ENCODE measurements at places on chromosomes 1 and 21.

DNA sequence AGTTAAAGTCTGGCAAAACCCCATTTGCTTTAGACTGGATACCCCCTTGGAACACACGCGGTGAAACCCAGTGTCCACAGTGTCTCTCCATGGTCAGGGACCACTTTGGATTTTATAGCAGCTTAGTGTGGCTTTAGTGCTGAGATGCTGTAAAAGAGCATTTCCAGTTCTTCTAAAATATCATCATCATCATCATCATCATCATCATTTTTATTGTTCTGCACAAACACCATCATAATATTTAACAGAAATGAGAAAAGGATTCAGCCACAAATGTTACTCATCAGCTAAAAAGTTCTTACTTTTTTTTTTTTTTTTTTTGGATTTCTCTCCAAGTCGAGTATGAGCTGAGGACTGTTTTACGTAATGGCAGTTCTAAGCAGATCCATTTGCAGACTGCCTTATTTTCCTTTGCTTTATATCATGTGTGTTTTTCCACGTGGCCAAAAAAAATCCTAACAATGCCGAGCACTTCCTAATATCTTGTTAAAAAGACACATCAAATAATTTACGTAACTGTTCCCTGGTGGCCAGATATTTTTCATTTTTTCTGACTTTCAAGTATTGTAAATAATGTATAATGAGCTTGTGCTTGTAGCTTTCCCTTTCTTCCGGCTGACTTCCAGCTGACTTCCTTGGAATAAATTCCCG is 62.8 kb downstream of the EVA1C start:
- DNase-seq: no peak

- DNase-seq: no peak
Measured at GRCh38 chr21:38356883-38357625, 100.3 kb downstream of the KCNJ15 start.

DNA sequence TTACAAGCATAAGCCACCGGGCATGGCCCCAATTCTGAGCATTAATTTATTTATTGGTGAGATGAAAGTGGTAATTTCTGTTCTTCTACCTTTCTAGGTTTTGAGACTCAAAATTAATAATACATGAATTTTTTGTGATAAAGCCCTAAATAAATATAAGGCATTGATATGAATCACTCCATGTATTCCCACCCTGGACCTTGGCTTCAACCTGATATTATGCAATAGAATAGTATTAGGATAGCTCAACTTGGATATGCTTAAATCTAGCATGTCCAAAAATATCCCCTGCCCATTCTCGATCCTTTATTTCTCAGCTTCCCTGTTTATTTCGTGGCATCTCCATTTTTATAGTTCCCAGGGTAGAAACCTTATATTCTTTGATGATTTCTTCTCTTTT is 2.5 kb downstream of the AGL start:
- no peak for DNase-seq

DNA sequence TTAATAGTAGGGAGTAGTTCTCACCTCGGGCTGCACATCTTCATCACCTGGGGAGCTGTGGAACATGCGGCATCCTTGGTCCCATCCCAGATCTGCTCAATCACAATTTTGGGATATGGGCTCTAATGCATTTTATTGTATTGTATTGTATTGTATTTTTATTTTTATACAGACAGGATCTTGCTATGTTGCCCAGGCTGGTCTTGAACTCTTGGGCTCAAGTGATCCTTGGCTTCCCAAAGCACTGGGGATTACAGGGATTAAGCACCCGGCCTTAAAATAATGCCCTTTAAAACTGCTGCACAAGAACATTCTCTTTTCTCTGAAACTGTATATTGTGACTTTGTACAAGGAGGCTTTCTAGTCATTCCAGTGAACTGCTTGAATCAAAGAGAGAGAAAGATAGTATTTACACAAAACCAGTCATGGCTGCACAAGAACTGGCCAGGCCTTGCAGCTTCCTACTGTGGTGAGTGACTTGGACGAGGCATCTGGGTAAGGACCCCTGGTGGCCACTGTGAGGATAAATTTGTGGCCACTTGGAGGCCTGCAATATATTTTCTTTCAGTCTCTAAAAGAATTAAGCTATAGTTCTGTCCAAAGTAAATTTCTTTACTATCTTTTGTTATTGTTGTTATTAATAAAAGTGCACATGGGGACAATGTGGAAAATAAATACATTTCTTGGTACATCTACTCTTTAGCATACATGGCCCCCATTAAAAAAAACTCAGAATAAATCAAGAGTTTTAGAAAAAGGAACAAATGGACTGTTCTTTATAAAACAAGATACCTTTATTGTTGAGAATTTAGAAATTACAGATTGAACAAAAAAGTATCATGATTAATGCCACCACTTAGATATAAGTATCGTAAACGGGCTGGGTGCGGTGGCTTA is 48.0 kb downstream of the TBCE start:
- no peak for DNase-seq

GRCh38 chr1:30371179-30371788 is 352.1 kb downstream of the MATN1 start:
- DNase-seq: peak; percentile 68

DNA sequence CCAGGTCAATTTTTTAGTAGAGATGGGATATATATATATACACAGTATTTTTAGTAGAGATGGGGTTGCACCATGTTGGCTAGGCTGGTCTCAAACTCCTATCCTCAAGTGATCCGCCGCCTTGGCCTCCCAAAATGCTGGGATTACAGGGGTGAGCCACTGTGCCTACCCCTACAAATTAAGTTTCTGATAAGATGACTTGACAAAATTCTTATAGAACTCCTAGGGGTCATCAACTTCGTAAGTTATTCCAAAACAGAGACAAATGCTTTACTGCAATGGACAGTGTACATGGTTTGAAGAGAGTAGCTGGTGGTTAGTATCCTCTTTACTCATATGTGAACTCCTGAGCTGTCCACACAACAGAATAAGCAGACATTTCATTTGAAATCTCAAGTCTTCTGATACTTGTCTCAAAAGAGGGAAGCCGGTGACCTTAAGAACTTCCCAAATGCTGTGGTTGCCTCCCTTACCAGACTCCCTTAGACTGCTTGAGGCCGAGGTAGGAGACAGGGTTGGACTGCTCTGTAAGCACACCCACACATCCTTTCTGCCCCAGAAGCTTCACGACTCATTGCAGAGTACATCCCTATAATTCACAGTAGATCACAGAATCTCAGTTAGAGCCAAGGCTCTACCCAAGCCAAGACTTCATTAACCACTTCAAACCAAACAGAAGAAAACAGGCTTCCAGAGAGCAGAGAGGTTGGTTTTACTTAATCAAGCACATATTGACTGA is 244.1 kb upstream of the IRF2BP2 start:
- no peak for DNase-seq

GRCh38 chr1:4653796-4654725 is at the start of gene AJAP1:
Gene AJAP1 (plus strand): TSS chr1:4654609. CDS start chr1:4655426, 817 bp downstream.
- DNase-seq: no peak

GRCh38 chr1:7048395-7048794 is 263.1 kb downstream of the CAMTA1 start:
- no peak for DNase-seq

GRCh38 chr1:202579806-202580205 is 130.4 kb downstream of the SYT2 start:
- DNase-seq: no peak

DNA sequence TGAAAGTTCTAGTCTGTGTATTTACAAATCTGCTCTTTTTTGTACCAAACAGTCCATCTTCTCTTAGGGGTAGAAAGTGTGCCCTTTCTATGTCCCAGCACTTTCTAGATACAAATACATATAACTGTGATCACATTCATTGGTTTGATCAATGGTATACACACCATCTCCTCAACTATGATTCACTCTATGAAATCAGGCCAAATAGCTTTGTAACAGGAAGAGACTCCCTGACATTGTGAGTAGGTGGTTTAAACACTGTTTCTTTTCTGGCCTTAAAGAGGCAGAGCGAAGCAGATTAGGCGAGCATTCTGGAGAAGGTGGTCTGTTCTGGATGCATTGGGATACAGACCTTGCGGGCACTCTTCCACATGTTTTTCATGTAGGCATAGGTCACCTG is 39.3 kb upstream of the EXOSC10 start:
- DNase-seq: no peak

DNA sequence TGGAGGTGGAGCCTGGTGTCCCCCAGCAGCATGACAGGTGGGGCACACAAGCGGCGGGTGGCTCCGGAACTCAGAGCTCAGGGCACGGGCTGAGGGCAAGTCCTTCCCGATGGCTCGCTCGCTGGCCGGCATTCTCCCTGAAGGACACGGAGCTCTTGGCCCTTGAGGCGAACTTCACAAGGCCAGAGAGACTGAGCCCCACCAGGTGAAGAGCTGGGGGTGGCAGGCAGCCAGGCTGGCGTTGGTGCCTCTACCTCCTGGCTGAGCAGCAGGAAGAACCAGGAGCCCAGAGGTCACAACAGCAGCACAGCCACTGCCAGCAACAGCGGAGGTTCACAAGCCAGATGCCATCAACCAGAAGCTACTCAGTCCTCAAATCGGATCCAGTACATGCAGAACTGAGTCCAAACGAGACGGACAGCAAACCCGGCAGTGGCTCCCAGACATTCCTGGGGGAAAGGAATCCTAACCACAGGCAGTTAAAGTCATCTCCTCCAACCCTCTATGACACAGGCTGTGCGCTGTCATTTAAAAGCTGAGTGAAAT is 54.1 kb downstream of the NPHP4 start:
- DNase-seq: no peak

DNA sequence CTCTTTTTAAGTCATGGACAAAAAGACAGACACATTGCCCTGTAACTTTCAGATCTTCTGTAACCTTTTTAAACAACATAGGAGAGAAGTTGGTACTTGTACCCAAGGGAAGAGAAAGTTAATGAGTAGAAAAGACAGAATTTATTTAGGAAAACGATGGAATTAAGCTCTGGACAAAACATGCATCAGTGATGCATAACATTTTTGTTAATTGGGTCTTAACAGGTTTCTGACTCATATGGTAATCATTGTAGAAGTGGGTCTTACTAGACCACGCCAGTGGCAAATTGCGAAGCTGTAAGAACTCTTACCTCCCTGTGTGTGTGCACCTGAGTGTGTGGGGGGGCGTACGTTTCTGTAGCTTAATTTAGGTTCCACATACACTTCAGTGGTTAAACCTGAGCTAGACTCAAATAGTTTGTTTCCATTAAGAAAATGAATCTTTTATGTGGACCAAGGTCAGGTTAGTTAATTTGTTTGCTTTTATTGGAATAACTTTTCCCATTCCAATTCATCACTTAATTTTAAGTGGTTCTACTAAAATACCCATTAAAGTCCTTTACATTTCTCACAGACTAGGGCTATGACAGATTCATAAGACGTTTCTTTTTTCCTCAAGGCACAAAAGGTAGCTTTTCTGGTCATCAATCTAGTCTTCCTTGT is 48.1 kb downstream of the NFIA start:
- DNase-seq: no peak

- DNase-seq: no peak
Measured at GRCh38 chr1:93593854-93594602, 87.6 kb downstream of the BCAR3 start.

- no peak for DNase-seq
Measured at GRCh38 chr1:201032408-201032807, 8.9 kb upstream of the KIF21B start.

- no peak for DNase-seq
Measured at GRCh38 chr21:44930543-44930981, 9.3 kb upstream of the SLX9 start.

GRCh38 chr21:14826630-14827029 is 238.2 kb downstream of the NRIP1 start:
- DNase-seq: no peak

GRCh38 chr1:243549791-243550190 is 293.9 kb downstream of the SDCCAG8 start:
- DNase-seq: no peak

- DNase-seq: no peak
Measured at GRCh38 chr1:231776010-231776756, 149.6 kb downstream of the DISC1 start.

- no peak for DNase-seq
Measured at GRCh38 chr1:33331444-33332356, 10.8 kb upstream of the A3GALT2 start.

DNA sequence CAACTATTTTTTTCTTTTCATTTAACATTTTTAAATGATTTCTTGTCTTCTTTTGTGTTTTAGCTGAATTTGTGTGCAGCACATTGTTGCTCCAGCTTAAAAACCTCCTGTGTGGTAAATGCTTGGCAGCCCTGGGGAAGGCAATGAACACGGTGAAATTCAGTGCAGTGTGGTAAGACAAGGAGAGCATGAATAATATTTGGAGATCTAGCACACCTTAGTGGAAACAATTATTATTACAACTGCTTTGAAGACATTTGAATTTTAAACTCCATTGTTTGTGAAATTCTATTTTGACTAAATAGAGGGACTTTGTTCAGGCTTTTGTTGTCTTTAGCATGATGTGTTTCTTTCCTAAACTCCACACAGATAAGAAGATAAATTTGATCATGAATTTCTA is 242.6 kb upstream of the CXADR start:
- DNase-seq: no peak

- no peak for DNase-seq
Measured at GRCh38 chr1:34419663-34420136, 243.0 kb downstream of the C1orf94 start.

GRCh38 chr1:211326528-211327345 is at the start of gene TRAF5:
Gene TRAF5 (plus strand): TSS chr1:211326833. CDS start chr1:211353240, 26,407 bp downstream.
- no peak for DNase-seq

All from esophagus muscularis mucosa (tissue), 4 donors.